HT1080 (cell line): ENCODE measurements at places on chromosomes 6 and 20. TPM values are rescaled to one million over a fixed set of nuclear protein-coding genes. Genes with fewer than 3 reads are reported as not detected.

GRCh38 chr6:17962436-17963031, 24.9 kb downstream of the KIF13A start:
- peak; percentile 93 for DNase-seq

DNA sequence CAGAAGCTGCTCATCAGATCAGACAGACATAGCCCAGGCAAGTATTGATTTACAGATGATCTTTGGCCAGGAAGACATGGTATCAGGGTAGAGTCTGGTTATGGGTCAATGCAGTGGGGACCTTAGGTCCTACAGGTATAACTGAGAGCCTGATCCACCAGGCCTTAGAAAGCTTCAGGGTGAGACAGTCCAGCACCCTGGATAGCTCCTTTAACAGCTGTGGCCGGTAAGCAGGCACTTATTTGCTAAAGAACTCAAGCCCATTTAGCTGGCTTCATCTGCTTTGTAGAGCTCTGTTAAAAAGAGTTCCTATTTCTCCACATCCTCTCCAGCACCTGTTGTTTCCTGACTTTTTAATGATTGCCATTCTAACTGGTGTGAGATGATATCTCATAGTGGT, 39.6 kb downstream of the ESR1 start:
- peak; percentile 17 for DNase-seq

DNA sequence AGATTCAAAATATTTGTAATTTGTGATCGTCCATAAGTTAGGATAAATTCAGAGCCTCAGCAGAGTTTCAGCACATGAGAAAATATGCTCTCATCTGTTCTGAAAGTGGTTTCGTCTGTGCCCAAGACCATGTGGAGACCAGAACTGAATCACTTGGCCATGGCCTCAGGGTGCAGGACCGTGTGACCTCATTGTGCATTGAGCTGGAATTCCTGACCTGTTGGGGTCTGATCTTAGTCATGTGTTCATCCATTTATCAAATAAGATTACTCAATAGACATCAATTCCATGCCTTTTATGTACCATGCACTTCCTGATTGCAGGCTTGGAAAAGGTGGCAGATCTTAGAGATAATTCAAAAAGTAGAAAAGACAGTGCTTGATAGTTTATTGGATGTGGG, 680.5 kb downstream of the QKI start:
- no peak for DNase-seq

GRCh38 chr6:26385734-26386125, 2.8 kb downstream of the BTN2A2 start:
- DNase-seq = no peak

DNA sequence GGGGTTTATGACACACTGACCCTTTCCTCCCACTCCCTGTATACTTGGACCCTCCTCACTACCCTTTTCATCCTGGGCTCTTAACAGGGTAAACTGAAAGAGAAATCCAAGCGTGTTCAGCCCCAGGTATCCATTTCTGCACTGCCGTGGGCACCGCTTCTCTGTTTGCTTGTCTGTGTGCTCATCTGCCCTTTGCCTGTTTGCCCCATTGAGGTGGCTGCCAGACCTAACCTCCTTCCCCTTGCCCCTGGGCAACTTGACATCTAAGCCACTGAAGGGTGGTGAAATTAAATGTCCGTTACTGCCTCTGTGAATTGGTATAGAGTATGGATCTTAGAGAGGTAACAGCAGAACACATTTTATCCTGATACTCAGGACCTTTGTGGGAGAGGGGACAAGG, 38.7 kb downstream of the ACSS2 start:
- no peak for DNase-seq

DNA sequence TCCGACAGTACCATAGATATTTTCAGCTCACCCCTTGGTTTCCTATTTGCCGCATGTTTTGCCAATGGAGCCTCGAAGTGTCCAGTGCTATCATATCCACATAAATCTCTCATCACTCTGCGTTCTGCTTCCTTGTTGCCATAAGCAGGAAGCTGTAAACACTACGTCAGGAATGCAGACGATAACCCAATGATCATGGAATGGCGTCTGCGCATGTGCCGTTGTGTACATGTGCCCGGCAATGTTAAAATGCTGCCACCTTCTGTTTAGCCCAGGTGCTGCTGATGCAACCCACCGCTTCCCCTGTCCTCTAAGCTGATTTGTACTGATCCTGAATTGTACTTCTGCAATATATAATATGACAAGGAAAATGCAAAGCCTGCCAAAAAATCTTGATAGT, 607.5 kb downstream of the HDGFL1 start:
- no peak for DNase-seq

GRCh38 chr6:42043787-42044475, 6.4 kb upstream of the TAF8 start:
- peak; percentile 77 for DNase-seq

- peak; percentile 5 for DNase-seq
Measured at GRCh38 chr6:121823437-121823851, 388.0 kb downstream of the GJA1 start.

- no peak for DNase-seq
Measured at GRCh38 chr6:107062691-107063090, 34.7 kb downstream of the MTRES1 start.

Gene OTOR
- not detected in 2 replicates for total RNA-seq

Gene SIRPB2
- total RNA-seq = not detected in 2 replicates

Gene GHRH
- not detected in 2 replicates for total RNA-seq

Gene SLC17A3
- not detected in 2 replicates for total RNA-seq
